ENCODE measurements at places on chromosomes 4 and X.

GRCh38 chr4:168057412-168057811, 34.9 kb upstream of the ANXA10 start:
- DNase-seq, result no peak

DNA sequence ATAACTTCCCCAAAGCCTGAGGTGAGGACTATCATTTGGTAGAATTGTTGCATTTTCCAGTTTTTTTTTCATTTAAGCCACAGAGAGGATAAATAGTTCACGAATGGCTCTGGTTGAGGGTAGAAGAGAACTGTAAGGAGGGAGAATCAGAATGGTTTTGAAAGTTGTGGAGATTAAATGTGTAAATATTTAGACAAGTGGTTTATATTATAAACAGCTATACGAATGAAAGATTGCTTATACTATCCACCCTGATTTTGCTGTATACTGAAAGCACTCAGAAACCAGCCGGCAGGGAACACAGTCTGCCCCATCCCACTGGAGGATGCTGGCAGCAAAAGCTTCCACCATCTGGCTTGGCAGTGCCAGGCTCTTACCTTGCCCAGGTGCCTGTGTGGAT, 341.1 kb downstream of the RAPGEF2 start:
- DNase-seq, result no peak

- DNase-seq, result no peak
Measured at GRCh38 chrX:134654398-134655012, 3.8 kb downstream of the PLAC1 start.

DNA sequence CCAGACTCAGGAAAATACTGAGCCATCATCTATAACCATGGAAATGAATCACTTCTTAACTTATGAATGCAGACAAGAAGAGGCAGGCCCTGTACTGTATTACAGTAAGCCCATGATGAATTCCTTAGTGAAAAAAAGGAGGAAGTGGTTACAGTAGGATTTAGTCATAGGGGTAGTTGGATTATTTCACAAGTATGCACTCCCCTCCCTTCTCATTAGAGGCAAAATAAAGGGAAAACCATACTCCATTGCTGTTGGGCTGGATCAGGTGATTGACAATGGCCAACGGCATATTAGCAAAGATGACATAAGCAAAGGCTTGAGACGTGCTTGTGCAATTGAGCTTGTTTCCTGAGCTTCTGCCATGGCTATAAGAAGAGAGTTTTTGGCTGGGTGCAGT, 181.1 kb upstream of the PRPS2 start:
- DNase-seq, result no peak

- no peak for DNase-seq
Measured at GRCh38 chrX:138986235-138986634, 274.7 kb upstream of the FGF13 start.

- no peak for DNase-seq
Measured at GRCh38 chrX:120293015-120293414, 18.2 kb downstream of the TMEM255A start.

GRCh38 chr4:149572716-149573115, 242.9 kb downstream of the IQCM start:
- DNase-seq, result no peak

- DNase-seq, result no peak
Measured at GRCh38 chr4:130335417-130336194, 1239.7 kb downstream of the C4orf33 start.

DNA sequence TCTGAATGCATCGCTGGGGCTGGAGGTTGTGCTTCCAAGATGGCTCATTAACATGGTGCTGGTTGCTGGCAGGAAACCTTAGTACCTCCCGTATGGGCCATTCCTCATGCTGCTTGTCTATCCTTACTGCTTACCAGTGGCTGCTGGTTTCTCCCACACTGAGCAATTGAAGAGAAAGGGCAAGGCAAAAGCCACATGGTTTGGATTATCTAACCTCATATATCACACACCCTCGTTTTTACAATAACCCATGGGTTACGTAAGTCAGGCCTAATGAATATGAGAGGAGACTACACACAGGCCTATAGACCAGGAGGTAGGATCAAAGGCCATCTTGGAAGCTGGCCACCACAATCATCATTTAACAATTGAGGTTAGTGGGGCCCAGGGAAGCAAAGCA, 141.8 kb upstream of the EDNRA start:
- DNase-seq, result no peak

DNA sequence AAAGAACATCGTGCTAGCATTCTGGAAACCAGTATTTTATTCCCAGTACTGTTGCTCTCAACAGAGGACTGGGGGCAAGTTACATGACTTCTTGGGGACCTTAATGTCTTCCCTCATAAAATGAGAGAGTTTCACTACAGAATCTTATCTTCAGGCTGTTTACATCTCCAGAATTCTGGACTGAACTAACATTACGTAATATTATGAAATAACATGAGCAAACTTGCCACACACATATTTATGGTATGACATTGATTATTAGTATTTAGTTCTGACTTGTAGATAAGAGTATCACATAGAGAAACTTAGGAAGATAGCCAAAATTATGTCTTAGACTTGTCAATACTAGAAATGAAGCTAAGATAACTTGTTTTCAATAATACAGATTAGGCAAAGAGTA, 68.0 kb downstream of the NFKB1 start:
- no peak for DNase-seq

DNA sequence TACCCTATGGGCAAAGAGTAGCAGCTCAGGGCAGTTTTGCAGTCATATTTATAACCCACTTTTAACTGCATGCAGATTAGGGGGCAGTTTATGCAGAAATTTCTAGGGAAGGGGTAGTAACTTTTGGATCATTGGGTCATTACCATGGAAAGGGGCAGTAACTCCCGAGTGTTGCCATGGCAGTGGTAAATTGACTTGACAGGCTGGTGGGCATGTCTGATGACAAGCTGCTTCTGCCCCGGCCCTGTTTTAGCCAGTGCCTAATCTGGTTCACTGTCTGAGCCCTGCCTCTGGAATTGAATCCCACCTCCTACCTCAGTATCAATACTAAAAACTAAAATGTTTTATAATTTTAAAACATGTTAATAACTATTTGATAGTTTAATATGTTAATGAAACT, 362.1 kb upstream of the ATOH1 start:
- no peak for DNase-seq

DNA sequence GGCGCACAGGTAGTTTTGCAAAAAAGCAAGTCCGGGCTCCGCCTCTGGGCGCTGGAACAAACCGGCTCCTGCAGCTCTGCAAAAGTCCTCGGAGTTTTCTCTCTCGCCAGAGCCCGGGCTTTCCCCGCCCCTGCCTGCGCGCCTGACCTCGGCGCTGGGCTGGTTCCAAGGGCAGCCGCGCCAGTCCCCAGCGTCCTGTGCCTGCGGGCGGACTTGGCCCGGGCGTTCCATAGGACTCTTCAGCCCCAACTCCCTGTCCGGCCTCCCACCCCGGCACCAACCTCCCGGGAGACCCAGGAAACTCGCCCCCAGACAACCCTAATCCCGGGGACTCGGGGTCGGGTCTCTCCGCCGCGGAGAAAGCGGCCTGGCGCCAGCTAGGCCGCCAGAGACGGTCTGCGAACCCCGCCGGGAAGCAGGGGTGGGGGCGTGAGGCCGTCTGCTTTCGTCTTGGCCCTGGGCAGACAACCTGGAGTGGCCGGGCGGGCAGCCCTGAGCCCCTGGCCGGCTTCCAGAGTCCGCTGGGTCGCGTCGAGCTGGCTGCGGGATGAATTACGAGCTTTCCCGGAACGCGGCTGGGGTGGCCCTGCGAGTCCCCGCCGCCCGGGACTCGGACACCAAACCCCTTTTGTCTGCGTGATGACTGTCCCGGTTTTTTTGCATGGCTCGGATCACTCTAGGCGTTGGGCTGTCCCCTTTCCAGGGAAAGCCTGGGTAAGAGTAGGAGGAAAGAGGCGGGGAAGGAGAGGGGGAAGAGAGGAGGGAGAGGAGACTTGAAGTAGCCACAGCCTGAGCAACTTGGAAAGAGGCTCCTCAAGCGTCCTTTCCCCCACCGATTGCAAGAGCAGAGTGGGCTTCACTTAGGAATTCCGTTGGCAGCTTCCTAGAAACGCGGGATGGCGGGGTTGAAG, 916 bp downstream of the MXRA5 start:
- no peak for DNase-seq

DNA sequence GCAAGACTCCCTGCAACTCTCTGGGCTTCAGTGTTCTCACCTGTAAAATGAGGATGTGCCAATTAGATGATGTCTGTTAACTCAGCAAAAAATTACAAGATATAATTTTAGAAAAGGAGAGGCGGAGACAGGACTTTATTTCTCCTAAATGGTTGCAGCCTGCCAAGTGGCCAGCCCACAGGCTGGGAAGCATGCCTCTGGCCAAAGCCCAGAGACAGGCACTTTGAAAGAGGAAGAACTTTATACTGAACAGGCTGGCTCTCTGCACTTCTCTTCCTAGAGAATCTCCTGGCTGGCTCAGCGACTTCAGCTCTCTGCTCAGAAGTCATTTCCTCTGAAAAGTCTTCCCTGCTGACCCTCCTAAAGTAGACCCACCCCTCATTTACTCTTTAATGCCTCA, 3.7 kb downstream of the PRDM5 start:
- DNase-seq, result no peak

- peak; percentile 22 for DNase-seq
Measured at GRCh38 chr4:1249731-1250526, 999 bp upstream of the CTBP1 start.

DNA sequence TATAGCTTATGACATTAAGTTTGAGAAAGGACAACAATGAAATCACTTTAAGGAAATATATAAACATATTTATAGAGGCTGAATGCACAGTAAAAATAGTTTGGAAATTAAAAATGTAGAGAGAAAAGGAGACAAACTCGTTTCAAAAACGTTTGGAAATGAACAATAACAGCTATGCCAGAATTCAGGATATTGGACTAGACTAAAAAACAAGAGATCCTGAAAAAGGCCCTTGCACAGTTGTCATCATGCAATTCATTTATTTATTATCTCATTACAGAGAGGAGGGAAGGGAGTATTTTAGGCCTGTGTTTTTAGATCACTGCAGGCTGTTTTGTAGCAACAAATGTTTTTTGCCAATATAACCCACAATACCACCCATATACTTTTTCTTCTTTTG, 527.2 kb downstream of the ADGRL3 start:
- no peak for DNase-seq

- DNase-seq, result no peak
Measured at GRCh38 chr4:185456131-185456530, 15.4 kb downstream of the CCDC110 start.

- DNase-seq, result no peak
Measured at GRCh38 chr4:24589448-24589847, 5.1 kb upstream of the DHX15 start.

GRCh38 chr4:22235698-22236097, 280.2 kb downstream of the ADGRA3 start:
- DNase-seq, result peak; percentile 56

- no peak for DNase-seq
Measured at GRCh38 chr4:27304751-27305150, 444.1 kb downstream of the STIM2 start.

- DNase-seq, result no peak
Measured at GRCh38 chrX:130173190-130173895, 1.6 kb downstream of the RAB33A start.

DNA sequence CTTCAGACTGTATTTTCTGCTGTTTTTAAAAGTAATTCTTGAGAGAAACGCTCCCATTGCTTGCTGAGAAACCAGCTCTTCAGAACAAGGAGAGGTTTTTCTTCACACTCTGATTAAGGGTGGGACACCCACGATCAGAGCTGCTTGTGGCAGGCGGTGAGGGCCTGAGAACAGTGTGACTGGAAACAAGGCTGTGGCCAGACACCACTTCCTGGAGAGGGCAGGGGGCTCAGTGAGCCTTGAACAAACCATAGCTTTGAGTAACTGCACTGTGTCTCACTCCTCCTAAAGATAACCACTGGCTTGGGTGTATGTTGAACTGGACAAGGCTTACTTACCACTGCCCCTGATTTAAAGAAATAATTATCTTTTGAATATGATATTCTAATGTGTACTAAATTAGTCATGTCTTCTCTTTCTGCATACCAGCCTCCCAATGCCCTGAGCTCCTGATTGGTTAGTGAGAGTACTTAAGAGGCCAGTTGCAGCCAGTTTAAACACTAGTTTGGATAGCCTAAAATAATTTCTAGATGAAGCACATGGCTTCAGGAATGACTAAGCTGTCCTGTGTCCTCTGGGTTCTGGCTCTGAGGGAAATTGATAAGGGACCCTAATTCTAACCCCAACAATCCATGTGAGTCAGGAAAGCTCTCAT, 3.7 kb upstream of the GPR82 start:
- DNase-seq, result no peak

DNA sequence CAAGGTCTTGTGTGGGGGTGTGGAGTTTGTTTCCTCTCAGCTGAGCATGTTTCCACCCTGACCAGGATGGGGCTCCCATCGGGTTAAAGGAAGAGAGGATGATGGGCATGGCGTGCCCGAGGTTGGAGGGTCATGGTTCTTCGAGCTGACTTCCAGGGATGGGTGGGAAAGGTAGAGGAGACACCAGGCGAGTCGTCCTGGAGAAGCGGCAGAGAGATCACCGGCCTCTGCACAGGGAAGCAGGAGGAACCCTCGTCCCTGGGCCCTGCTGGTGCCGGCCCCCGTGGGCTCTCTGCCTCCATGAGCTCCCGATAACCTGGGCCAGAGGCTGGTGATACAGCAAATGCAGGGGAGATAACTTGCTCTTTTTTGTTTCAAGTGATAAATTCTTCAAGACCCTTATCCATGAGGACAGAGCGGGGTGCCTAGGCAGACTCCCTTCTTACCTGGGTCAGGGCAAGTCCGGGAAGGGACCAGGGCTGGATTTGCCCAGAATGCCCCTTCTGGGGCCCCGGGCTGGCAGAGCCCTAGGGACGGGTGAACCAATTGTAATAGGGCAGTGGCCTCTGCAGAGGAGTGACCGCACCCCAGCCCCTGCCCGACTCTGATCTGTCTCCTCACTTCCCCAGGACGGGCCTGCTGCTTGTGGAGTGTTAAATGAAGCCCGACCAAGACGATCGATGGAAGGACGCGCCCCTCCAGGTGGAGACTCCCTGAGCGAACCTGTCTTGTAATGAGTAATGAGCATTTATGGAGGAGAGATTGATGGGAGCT, 63.0 kb downstream of the CPZ start:
- DNase-seq, result no peak

GRCh38 chr4:157840034-157840433, 332.8 kb downstream of the GASK1B start:
- DNase-seq, result peak; percentile 34

GRCh38 chrX:16578218-16578617, 71.7 kb upstream of the S100G start:
- DNase-seq, result no peak
